Eye (tissue), 1 donor: ENCODE measurements at places on chromosomes 16 and 17.
A peak's percentile ranks its signal among the peaks of the same experiment; 100 is the strongest.

- DNase-seq = no peak
Measured at GRCh38 chr16:89867918-89868317, 5.5 kb upstream of the TCF25 start.

- no peak for DNase-seq
Measured at GRCh38 chr16:66159987-66160386, 206.5 kb upstream of the CDH5 start.

DNA sequence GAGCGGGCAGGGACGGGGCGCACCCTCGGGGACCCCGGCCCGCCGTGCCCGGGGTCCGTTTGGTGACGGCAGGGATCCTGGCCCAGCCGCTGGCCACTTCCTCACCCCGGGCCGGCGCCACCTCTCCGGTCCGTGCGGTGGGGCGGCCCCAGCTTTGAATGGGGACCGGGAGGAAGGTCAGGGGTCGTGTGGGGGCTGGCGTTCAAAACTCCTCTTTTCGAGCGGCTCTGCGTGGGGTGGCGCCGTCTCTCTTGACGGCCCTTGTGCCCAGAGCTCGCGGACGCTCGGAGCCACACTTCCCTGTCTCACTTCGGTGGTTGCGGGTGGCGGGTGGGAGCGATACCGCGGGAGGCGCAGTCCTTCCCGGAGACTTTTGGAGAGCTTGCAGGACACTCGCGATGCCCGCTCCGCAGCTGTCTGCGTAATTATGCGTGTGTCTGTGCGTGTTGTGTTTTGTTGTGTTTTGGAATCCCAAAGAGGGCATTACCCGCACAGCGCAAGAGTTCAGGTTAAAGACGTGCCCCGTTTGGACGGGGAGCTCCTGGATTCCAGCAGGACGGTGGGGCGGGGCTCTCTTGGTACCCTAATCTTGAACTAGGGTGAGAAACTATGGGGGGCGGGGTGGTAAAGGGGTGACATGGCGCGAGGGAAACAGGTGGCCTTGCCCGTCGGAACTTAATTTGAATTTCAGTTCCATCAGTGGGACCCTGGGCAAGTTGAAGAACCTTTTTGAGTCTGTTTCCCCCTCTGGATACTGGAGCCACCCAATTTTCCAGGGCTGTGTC, 637 bp downstream of the PLCG2 start:
- DNase-seq = peak; percentile 38

GRCh38 chr16:1572673-1573072, 39.2 kb downstream of the IFT140 start:
- no peak for DNase-seq

DNA sequence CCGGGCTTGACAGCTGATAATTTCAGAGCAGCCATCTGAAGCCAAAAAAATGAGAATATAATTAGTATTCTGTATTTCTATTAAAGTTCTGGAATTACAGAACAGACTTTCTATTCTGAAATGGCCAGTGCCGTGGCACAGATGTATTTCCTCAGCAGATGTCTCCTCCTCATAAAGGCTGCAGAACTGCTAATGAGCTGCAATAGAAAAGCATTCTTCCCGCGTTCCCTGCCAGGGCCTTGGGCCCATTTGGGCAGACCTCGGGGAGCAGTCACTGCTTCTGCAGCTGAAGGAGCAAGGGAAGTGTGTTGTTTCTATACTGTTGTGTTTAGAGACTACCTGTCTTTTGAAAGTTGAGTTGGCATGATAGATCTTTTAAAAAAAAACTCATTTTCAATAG, 152.6 kb upstream of the CACNG5 start:
- no peak for DNase-seq

DNA sequence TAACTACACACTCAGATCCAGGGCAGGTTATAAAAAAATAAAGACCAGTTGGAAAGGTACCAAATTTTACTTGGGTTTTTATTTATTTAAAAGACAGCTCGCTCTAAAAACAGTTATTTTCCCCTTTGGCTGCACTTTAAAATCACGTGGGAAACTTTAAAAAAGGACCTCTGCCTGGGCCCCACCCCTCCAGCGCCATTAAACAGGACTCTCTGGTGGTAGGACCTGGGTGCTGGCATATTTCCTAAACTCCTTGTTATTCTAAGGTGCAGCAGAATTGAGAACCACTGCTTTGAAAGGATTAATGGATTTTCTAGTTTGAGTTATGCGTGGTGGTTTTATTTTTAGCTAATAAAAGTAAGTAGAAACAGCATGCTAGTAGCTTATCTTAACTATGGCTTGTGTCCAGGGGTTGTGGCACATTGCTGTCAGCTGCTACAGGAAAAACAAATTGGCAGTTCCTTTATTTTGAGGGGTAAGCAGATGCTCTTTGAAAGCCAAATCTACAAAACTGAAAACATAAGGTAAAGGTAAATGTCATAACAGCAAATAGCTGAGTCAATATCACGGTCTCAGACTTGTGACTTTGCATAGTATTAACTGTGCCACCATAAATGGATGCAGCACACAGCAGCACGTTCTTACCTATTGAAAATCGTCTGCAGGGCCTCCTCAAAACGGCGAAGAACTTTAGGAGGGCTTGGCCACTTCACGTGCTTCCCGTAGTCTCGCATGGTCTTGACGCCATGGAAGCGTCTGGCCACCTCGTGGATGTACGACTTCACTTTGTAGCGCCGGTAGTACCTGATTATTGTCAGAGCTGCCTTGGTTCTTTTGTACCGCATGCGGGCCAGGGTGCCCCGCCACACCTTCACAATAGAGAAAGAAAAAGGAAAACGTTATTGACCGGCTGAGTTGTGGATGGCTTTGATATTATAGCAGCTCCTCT, 172.0 kb downstream of the CDK5R1 start:
- no peak for DNase-seq

DNA sequence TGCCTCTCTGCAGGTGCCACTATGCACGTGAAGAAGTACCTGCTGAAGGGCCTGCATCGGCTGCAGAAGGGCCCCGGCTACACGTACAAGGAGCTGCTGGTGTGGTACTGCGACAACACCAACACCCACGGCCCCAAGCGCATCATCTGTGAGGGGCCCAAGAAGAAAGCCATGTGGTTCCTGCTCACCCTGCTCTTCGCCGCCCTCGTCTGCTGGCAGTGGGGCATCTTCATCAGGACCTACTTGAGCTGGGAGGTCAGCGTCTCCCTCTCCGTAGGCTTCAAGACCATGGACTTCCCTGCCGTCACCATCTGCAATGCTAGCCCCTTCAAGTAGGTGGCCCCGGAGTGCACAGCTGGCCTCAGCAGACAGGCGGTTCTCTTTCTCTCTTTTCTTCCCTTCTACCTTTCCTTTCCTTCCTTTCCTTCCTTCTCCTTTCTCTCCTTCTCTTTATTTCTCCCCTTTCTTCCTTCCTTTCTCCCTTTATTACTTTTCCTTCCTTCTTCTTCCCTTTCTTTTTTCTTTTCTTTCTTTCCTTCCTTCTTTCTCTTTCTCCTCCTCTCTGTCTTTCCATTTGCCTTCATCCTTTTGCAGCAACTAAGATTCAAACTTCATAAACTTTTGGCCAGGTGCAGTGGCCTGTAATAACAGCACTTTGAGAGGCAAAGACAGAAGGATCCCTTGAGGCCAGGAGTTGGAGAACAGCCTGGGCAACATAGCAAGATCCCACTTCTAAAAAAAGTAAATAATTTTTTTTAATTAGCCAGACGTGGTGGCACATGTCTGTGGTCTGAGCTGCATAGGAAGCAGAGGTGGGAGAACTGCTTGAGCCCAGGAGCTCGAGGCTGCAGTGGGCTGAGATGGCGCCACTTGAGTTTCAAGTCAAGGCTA, 46.7 kb downstream of the SCNN1B start:
- DNase-seq = no peak

- DNase-seq = no peak
Measured at GRCh38 chr16:63928421-63928820, 1193.4 kb downstream of the CDH11 start.

- no peak for DNase-seq
Measured at GRCh38 chr16:77234611-77235010, 35.4 kb downstream of the SYCE1L start.

- no peak for DNase-seq
Measured at GRCh38 chr16:4958510-4959438, 644 bp downstream of the SEC14L5 start.

GRCh38 chr16:53061701-53062159, 6.9 kb downstream of the CHD9 start:
- DNase-seq = no peak

DNA sequence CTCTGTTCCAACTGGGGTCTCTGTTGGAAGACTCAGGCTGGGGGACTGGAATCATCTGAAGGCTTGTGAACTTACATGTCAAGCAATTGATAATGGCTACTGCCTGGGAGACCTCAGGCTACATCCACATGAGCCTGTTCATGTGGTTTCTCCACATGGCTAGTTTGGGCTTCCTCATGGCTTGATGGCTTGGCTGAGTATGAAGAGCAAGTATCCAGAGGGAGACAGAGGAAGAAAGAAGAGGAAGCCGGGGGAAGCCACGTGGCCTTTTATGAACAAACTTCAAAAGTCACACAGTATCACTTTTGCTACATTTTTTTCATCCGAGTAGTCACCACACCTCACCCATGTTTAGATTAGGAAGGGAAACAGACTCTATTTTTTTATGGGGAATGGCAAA, 158.9 kb downstream of the TRIM37 start:
- no peak for DNase-seq

DNA sequence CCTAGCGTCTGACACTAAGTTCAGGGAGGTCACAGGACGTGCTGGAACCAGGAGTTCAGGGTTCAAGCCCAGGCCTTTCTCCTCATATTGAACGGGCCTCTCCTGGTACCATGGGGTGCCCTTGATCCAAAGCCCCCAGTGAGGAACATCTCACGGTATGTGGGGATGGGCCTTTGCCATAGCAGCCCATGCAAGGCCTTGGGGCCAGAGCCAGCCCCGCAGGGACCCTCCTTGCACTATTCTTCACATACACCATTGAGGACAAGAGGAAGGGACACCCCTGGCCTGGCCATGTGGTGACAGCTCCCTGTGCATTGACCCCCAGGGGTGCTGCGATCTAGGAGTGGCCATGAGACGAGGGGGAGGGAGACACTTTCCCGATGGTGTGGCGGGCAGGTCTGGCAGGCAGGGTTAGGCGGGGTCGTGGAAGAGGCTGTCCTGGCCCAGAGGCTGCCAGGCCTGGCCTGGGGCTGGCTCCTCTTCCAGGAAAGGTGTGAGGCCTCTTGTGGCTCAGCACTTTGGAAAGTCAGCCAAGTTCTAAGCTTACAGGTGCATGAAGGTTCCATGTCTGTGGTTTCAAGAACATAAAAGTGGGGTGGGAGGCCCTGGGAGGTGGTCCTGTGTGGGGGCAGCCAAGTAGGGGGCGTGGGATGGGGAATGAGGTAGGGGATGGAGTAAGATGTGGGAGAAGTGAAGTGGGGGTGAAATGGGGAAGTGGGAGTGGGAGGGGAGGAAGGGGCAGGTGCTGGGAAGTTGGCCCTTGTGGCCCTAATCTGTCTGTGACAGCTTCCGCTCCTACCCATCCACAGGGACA, 88.7 kb upstream of the CBX4 start:
- no peak for DNase-seq

DNA sequence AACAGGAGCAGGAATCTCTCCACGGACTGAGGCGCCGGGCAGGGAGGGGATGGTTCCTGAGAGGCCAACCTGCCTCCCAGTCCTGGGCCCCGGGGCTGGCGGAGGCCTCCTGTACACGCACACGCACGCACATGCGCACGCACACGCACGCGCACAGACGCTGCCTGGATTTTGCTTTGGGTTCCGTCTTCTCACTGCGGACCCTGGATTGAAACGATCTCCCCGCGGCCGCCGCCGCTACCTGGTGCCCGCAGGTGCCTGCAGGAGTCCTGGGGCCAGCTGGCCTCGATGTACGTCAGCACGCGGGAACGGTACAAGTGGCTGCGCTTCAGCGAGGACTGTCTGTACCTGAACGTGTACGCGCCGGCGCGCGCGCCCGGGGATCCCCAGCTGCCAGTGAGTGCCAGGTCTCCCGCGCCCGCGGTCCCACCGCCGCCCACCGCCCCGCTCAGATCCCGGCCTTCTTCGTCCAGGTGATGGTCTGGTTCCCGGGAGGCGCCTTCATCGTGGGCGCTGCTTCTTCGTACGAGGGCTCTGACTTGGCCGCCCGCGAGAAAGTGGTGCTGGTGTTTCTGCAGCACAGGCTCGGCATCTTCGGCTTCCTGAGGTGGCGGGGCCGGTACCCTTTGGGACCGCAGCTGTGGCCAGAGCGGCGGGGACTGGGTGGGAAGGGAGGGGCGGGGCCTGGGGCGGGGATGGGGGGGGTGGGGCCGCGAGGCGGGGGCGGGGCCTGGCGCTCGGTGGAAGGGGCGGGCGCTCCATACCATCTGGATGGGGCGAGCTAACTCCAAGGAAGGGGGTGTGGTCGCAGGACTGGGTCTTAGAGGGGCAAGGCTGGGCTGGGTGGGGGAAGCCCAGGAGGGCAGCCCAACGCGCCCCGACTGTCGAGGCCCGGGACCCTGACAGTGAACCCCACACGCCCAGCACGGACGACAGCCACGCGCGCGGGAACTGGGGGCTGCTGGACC, 12.3 kb downstream of the CES4A start:
- DNase-seq = peak; percentile 76

- no peak for DNase-seq
Measured at GRCh38 chr17:74742153-74742515, 5.1 kb downstream of the RAB37 start.

GRCh38 chr17:80477647-80478478, 1.5 kb upstream of the NPTX1 start:
- peak; percentile 86 for DNase-seq

- DNase-seq = no peak
Measured at GRCh38 chr17:47989700-47990099, 18.8 kb downstream of the CDK5RAP3 start.

GRCh38 chr17:65181237-65182061, 44.3 kb downstream of the RGS9 start:
- no peak for DNase-seq

- DNase-seq = no peak
Measured at GRCh38 chr16:19001788-19002187, 18.1 kb downstream of the TMC7 start.

DNA sequence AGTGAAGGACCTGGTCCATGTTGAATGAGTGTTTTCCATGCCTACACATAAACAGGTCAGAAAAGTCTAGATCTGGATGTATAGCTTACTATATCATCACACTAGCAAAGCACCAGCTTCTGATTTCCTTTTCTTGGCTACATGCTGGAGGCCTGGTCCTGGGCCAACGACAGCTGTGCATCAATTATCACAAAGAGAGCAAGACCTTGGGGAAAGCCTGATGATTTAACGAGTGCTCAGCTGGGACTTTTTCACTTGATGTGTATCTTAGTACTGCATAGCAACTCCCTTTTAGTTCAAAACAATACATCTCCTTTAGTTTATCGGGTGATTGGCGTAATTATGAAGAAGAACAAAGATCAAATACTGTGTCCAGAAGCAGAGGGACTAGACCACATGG, 358.2 kb downstream of the KIF2B start:
- DNase-seq = peak; percentile 63
